Fibroblast of skin of abdomen (primary cell): ENCODE measurements at places on chromosomes 5 and 9.

- no peak for DNase-seq
Measured at GRCh38 chr9:69295872-69296552, 29.0 kb upstream of the ENTREP1 start.

- peak; percentile 86 for DNase-seq
Measured at GRCh38 chr9:72577212-72577753, 55.9 kb downstream of the TMC1 start.

DNA sequence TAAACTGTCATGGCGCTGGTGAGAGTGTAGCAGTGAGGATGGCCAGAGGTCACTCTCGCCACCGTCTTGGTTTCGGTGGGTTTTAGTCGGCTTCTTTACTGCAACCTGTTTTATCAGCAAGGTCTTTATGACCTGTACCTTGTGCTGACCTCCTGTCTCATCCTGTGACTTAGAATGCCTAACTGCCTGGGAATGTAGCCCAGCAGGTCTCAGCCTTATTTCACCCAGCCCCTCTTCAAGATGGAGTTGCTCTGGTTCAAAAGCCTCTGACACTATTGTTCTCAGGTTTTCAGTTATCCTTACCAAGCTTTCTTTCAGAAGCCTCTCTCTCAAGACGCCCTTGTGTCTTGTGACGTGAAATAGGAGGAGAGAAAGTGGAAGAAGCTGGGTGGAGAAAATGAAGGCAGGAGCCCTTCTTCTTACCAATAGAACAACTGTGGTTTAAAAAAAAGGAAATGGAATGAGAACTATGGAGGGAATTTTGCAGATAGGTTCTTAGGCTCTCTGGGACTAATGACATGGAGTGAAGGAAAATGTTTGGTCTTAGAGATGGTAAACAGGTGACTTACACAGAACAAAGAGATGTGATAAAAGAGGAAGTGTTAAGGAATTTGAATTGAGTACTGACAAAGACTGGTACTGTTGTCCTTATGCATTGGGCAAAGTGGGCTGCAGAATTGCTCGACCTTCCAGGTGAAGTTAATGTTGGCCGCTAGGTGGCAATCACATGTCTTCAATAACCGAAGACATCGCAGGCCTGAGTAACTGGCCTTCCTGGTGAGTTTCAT is 133.3 kb upstream of the RAI14 start:
- DNase-seq: peak; percentile 87

DNA sequence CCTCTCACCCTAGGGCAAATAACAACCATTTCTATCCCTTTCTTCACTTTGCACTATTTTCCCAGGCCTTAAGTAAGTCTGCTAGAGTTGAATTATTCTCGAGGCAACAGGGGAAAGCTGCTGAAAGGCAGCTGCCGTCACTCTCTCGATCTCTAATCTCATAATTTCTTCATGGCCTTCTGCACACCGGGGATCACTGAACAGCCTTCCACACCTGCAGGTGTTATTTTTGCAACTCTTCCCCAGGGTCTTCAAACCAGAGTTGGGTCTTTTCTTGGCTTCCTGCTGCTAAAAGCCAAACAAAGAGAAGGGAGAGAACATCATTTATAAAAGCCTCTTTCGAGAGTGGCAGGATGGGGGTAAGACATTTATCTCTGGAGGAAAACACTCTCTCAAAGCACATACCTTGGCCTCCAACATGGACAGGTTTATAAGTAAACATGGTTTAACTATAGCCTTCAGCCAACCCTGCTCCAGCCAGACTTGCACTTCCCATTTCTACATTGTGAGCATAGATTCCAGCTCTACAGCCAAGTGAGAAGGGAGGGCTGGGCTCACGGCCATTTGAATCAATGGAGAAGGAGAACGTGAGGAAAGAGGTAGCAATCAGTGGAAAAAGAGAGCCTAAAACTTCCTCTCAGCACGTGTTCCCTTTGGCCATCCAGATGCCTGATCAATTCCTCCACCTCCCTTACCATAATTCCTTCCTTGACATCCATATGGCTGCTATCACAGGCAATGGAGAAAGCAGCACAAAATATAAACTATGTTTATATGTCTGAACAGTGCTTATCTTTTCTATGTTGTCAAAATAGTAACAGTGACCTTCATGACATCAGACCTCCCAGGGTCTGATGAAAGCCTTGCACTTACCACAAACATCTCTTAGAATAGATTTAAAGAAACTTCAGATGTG is 464.9 kb downstream of the TLE1 start:
- no peak for DNase-seq

DNA sequence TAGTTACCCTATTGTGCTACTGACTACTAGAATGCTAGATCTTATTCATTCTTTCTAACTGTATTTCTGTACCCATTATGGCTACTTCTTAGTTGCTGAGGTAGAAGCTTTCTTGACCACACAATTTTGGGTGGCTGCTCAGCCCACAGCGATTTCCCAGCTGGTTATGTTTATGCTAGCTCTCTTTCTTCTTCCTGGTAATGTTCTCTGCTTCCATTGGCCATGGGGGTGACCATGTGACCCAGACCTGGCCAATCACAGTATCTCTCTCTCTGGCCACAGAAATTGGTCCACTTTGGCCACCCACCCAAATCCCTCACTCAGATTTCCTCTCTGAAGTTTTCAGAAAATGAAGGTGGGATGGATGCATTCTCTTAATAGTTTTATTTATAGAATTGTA is 427.9 kb upstream of the CLINT1 start:
- DNase-seq: no peak

DNA sequence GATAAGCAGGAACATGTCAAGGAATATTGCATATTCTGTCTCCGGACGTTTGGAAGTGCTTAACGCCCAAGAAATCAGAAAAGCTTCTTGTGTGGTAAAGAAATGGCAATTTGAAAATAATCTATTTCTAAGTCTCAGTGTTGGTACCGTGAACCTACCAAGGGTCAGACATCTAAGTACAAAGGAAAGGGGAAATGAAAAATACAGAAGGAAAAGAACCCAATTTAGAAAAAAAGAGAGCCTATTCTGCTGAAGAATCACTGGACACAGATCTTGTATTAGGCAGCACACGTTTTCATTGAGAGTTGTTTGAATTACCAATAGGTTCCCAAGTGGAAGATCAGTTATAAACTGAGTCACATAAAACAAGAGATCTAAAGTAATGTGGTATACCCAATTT is 46.9 kb upstream of the CEP78 start:
- DNase-seq: no peak

DNA sequence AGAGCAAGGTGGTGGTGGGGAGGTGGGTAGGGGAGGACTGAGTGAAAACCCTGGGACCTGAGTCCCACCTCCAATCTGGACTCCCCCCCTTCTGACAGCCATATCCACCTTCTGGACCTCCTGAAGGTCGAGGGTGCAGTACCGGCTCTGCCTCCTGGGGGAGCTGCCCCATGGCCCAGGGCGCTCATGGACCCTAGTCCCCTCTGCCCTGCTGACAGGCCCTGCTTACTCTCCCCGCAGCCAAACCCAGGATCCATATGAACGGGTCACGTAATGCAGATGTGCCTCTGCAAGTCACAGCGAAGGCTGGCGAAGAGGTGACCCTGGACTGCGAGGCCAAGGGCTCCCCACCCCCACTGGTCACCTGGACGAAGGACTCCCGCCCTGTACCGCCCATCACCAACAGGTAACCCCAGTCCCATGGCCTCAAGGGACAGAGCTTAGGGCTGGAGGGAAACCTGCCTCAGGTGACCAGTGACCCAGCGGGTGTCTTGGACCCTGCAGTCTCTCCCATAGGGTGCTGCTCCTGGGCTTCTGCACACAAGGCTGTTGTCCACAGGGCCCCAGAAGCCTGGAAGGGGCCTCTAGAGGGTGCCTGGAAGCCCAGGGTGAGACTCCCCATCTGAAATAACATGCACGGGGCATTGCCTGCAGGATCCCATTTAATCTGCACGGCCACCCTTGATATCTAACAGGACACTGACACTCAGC is 61.7 kb downstream of the HMCN2 start:
- DNase-seq: no peak

DNA sequence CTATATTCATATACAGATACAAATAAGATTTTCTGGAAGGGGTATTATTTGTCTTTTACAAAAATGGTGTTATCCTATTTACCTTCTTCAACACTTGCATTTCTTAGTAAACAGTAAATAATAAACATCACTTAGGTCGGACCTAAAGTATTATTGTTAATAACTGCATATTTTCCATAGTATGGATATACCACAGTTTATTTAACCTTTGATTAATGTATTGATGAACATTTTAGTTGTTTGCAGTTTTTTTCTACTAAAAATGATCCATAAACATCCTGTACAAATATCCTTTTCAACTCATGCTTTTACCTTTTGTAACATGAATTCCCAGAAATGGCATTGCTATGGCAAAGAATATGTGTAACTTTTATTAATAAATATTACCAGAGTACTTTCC is 83.4 kb downstream of the NDUFAF2 start:
- no peak for DNase-seq

GRCh38 chr9:35341585-35341984 is 148.3 kb upstream of the RUSC2 start:
- peak; percentile 79 for DNase-seq

DNA sequence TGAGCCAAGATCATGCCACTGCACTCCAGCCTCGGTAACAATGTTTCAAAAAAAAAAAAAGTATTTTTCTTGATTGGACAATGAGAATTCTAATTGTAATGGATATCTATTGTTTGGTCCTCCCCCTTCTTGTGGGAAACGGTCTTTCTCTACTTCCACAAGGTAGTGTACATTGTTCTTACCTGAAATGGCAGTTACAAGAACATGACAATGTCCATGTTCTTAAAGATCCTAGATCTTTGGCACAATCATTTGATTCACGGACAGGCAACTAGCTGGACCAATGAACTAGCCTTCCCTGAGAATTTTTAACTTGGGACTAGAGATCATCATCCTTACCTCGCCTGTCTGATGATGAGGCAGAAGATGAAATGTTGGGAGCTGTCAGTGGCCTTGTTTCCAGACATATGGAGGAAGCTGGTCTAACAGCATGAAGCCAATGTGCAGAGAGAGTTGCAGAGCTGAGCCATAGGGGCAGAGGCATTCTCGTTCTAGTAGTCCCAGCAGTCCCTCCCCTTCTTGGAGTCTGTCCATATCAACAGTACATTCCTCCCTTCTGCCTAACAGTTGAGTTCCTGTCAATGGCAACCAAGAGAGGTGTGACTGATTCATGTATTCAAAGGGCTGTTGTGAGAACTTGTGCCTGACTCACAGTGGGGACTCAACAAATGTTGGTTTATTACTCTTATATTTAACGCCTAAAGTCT is 2.1 kb upstream of the MARCHF6 start:
- DNase-seq: peak; percentile 74

- DNase-seq: no peak
Measured at GRCh38 chr9:89888677-89889076, 283.9 kb downstream of the GADD45G start.

GRCh38 chr9:70577671-70578070 is 163.2 kb upstream of the KLF9 start:
- no peak for DNase-seq

DNA sequence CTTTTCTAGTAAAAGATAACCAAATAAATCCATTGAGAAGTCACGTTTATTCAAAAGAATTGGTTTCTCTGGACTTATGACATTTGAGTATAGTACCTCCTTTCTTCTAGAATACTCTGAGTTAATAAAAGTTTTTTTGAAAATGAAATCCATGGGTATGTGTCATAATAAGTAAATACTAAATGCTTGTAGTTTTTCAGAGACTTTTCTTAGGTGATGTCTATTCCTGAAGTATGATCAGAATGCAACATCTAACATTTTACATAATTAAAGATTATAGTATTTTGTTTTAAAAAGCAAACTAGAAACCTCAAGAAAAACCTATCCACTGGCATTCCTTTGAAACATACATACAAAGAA is 63.2 kb downstream of the NFIB start:
- no peak for DNase-seq

DNA sequence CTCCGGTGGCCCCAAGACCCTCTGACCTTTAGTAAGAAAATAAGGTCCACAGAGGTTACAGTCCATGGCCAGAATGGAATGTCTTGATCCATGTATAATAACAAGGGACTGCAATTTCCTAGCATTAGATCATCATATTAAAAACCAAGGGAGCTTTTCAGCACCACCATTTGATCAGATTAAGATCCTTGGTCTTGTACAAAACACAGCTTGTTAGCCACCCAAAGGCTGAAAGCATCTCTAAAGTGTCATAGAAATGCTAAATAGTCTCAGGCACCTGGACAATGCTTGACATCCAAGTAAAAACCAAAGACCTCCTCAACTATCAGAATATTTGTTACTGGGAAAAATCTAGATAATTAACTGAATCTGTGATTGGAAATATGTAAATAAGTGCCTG is 50.3 kb upstream of the VPS13A start:
- DNase-seq: no peak

DNA sequence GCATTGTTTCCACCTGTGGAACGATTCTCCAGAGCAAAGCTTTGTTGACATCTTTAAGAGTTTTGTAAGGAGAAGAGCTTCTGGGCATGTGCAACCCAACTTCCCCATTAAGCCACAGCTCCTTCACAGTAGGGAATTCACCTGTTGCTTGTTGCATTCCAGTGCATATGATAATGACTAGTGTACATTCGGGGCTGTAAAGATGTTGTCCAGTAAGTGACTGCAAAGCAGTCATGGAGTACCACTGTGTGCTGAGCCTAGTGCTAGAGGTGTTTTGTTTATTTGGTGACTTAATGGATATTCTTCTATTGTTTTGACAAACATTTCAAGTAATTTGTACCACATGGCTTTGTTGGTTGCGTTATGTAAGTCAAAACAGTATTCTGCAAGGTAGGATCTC is 12.8 kb downstream of the UGCG start:
- no peak for DNase-seq

DNA sequence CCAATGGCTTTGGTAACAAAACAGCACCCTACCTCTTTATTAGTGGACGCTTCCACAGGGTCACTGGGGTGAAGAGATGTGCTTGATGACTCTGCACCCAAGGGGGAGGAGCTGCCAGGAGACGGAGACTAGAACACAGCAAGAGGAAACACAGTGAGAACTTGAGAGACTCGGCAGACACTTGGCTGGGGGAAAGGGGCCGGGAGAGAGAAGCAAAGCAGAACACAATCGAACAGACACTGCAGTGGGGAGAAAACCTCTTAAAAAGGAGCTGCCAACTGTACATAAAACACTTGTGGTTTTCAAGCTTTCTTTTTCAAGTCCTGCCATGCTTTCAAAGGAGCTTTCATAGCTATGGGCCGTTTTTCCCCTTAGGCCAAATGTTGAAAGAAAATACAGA is 151.0 kb downstream of the ENTREP1 start:
- DNase-seq: no peak

DNA sequence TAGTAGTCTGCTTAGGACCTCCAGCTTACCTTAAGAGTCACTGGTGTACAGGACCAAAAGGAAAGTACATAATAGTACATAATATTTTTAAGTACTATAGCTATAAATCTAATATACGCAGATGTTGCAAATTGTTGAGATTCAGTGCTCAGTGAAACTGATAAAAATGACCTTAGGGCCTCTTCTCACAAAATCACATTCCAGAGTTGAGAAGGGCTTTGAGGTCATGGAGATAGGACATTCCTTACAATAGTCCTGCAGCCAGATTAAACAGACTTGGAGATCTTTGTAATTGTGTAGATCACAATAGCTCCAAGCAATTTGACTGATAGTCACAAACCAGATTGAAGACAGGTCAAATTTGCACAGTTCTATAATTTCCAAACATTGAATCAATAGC is 37.7 kb upstream of the PCSK1 start:
- no peak for DNase-seq
